ENCODE measurements at places on chromosomes 13 and 19. TPM values are rescaled to one million over a fixed set of nuclear protein-coding genes. Genes with fewer than 3 reads are reported as not detected.

FUT1 gene
- 0.26 TPM for total RNA-seq

GRCh38 chr13:97134364-97135095 lies 87.6 kb upstream of the MBNL2 start:
- H3K4me3 ChIP-seq = no peak overlapping the region
- peaks cover under 1% of the 10 kb centered on the region for H3K27me3 ChIP-seq
- DNase-seq = no peak
- H3K36me3 ChIP-seq = no peaks in the 10 kb centered on the region
- no peaks in the 10 kb centered on the region for H3K4me1 ChIP-seq
- H3K27ac ChIP-seq = no peak overlapping the region

GRCh38 chr13:55563267-55563666 lies 1577.5 kb upstream of the PRR20A start:
- no peak overlapping the region for H3K4me3 ChIP-seq
- H3K27ac ChIP-seq = no peak overlapping the region
- H3K4me1 ChIP-seq = no peaks in the 10 kb centered on the region
- H3K27me3 ChIP-seq = no peaks in the 10 kb centered on the region

DOHH gene
- 14.6 TPM for total RNA-seq

- H3K4me3 ChIP-seq = no peak overlapping the region
- H3K27me3 ChIP-seq = peaks cover 3% of the 10 kb centered on the region
- H3K36me3 ChIP-seq = no peaks in the 10 kb centered on the region
- H3K27ac ChIP-seq = no peak overlapping the region
- peaks cover 9% of the 10 kb centered on the region for H3K4me1 ChIP-seq
Measured at GRCh38 chr19:33883859-33884519, 87.3 kb downstream of the KCTD15 start.

All from activated CD8-positive, alpha-beta T cell treated with anti-CD3 and anti-CD28 coated beads, Interleukin-2, amount 10 ng/mL, durations not matched to agents 7 days and 5 days (primary cell).